ENCODE measurements at places on chromosomes 5 and 9. TPM values are rescaled to one million over a fixed set of nuclear protein-coding genes. Genes with fewer than 3 reads are reported as not detected.

The BAAT gene
- total RNA-seq, result not detected

- DNase-seq, result peak; percentile 2
- no peak overlapping the region for H3K27ac ChIP-seq
- H3K4me1 ChIP-seq, result no peaks in the 10 kb centered on the region
- no peak overlapping the region for H3K4me3 ChIP-seq
Measured at GRCh38 chr9:74556685-74557084, 59.5 kb downstream of the RORB start.

- no peak for DNase-seq
- H3K27ac ChIP-seq, result no peak overlapping the region
- H3K4me3 ChIP-seq, result no peak overlapping the region
- peaks cover 11% of the 10 kb centered on the region for H3K36me3 ChIP-seq
- no peaks in the 10 kb centered on the region for H3K27me3 ChIP-seq
Measured at GRCh38 chr9:4844056-4844838, 51.5 kb downstream of the RCL1 start.

DNA sequence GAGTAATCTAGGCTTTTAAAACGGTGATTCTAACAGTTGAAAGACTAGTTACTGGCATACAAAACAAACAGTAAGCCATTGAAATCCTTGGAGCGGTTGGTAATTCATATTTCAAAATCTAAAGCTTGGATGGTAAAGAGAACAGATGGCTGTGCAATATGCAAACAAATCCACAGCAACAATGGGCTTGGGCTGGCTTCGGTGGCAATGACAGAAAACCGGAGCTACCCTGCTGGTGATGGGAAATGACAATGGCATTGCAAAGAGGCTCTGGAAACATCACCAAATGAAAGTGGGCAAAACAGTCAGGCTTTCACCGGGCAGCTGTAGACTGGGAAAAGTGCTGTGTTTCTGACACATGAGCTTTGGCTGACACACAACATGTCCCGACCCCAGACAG, 42.2 kb downstream of the MED27 start:
- no peak for DNase-seq
- H3K4me1 ChIP-seq, result peaks cover 6% of the 10 kb centered on the region
- H3K27ac ChIP-seq, result no peak overlapping the region
- no peaks in the 10 kb centered on the region for H3K36me3 ChIP-seq
- H3K27me3 ChIP-seq, result no peaks in the 10 kb centered on the region

- peak overlapping the region; percentile 26 for H3K4me3 ChIP-seq
- H3K27ac ChIP-seq, result peak overlapping the region; percentile 55
- no peaks in the 10 kb centered on the region for H3K27me3 ChIP-seq
- DNase-seq, result peak; percentile 65
Measured at GRCh38 chr5:137730336-137730735, 5.6 kb downstream of the KLHL3 start.

DNA sequence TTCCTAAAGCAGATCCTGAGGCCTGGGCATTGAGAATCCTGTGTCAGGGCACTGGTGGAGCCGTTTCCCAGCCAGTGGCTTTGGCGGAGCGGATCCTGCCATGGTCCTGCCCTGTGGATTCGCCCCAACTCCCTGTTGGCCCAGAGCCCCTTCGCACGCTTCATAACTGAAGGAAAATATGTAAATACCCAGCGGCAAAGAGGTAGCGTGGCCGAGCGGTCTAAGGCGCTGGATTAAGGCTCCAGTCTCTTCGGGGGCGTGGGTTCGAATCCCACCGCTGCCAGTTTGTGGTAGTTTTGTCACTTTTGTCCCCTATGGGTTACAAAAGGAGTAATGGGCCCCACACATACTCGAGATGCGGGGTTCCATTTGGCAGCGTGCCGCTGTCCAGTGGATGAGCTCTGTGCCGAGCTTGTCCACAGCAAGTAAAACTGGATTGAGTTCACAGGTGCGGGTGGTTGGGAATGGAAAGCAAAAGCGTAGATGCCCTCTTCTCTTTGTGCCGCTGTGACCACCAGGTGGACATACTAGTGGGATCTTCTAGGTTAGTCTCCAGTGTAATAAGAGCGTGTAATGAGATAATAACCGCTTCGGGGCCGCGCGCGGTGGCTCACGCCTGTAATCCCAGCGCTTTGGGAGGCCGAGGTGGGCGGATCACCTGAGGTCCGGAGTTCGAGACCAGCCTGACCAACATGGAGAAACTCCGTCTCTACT, 17.3 kb downstream of the TRIM7 start:
- H3K4me3 ChIP-seq, result peak overlapping the region; percentile 87
- H3K4me1 ChIP-seq, result no peaks in the 10 kb centered on the region
- no peaks in the 10 kb centered on the region for H3K36me3 ChIP-seq
- peak overlapping the region; percentile 71 for H3K27ac ChIP-seq
- no peaks in the 10 kb centered on the region for H3K27me3 ChIP-seq
- DNase-seq, result peak; percentile 86

GRCh38 chr9:72292874-72293607, 72.0 kb downstream of the ZFAND5 start:
- H3K4me3 ChIP-seq, result no peak overlapping the region
- H3K36me3 ChIP-seq, result no peaks in the 10 kb centered on the region
- no peak overlapping the region for H3K27ac ChIP-seq
- no peaks in the 10 kb centered on the region for H3K27me3 ChIP-seq
- H3K4me1 ChIP-seq, result peaks cover 11% of the 10 kb centered on the region

- peak; percentile 65 for DNase-seq
- peaks cover 39% of the 10 kb centered on the region for H3K4me1 ChIP-seq
- peak overlapping the region; percentile 84 for H3K4me3 ChIP-seq
Measured at GRCh38 chr5:142012186-142012785, 541 bp downstream of the GNPDA1 start.

DNA sequence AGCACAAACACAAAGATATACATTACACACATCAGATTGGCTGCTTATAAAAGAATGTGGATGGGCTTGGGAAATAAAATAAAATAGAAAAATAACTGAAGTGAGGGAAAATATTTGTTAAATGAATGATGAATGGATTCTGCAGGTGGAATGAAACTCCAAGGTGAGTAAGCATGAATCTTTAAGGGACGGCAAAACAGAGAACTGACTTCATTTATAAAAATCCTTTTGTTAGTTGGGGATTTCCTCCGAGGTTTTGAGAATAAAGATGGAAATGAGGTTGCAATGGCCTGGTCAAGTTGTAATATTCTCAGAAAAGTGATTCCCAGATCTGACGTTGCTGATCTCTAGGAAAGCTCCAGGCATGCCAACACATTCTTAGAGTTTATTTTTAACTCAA, 20.9 kb upstream of the SEMA6A start:
- no peak overlapping the region for H3K27ac ChIP-seq
- H3K4me3 ChIP-seq, result no peak overlapping the region
- no peaks in the 10 kb centered on the region for H3K4me1 ChIP-seq
- no peaks in the 10 kb centered on the region for H3K36me3 ChIP-seq
- DNase-seq, result no peak

GRCh38 chr9:121204121-121204520, 2.5 kb upstream of the RAB14 start:
- DNase-seq, result no peak
- no peak overlapping the region for H3K27ac ChIP-seq
- H3K27me3 ChIP-seq, result no peaks in the 10 kb centered on the region

The PCDHA9 gene
- not detected for total RNA-seq

- H3K4me3 ChIP-seq, result peak overlapping the region; percentile 59
- DNase-seq, result peak; percentile 66
- peaks cover 34% of the 10 kb centered on the region for H3K27me3 ChIP-seq
- H3K4me1 ChIP-seq, result no peaks in the 10 kb centered on the region
- no peaks in the 10 kb centered on the region for H3K36me3 ChIP-seq
- no peak overlapping the region for H3K27ac ChIP-seq
Measured at GRCh38 chr5:135553688-135554462, 18.1 kb upstream of the NEUROG1 start.

The FAXDC2 gene
- total RNA-seq, result 10.3 TPM

- H3K27me3 ChIP-seq, result no peaks in the 10 kb centered on the region
- no peak overlapping the region for H3K27ac ChIP-seq
- no peak for DNase-seq
- H3K4me3 ChIP-seq, result no peak overlapping the region
Measured at GRCh38 chr5:158908425-158909220, 191.1 kb downstream of the EBF1 start.

- no peak for DNase-seq
- H3K27ac ChIP-seq, result no peak overlapping the region
- H3K36me3 ChIP-seq, result no peaks in the 10 kb centered on the region
Measured at GRCh38 chr9:23438299-23438907, 387.6 kb downstream of the ELAVL2 start.

DNA sequence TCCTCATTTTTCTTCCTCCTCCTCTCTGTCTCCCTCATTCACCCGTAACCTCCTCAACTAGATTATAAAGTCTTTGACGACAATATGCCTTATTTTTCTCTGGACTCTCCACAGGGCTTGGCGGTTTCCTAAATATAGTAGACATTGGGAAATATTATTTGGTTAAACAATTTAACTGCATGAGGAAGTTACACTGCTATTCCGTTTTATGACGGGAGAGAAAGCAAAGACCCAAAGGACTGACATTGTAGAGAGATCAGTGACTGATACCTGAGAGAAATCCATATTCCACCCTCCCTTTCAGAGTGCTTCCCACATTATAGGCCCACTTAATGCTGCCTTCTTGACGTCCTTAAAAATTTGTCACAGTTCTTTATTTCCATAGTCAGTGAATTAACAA, 51.2 kb downstream of the GDA start:
- no peak overlapping the region for H3K27ac ChIP-seq
- H3K4me3 ChIP-seq, result no peak overlapping the region
- no peaks in the 10 kb centered on the region for H3K4me1 ChIP-seq
- no peak for DNase-seq
- H3K27me3 ChIP-seq, result 0 out of 2 replicates have a peak, but pooled peaks cover 4% of the 10 kb centered on the region

- H3K36me3 ChIP-seq, result no peaks in the 10 kb centered on the region
- no peak for DNase-seq
- no peaks in the 10 kb centered on the region for H3K27me3 ChIP-seq
- peaks cover 8% of the 10 kb centered on the region for H3K4me1 ChIP-seq
- no peak overlapping the region for H3K4me3 ChIP-seq
Measured at GRCh38 chr9:120846251-120846889, 3.6 kb upstream of the PSMD5 start.

GRCh38 chr9:23117616-23118015, 671.0 kb downstream of the DMRTA1 start:
- H3K4me1 ChIP-seq, result peaks cover 10% of the 10 kb centered on the region
- H3K27ac ChIP-seq, result no peak overlapping the region
- no peaks in the 10 kb centered on the region for H3K36me3 ChIP-seq
- no peaks in the 10 kb centered on the region for H3K27me3 ChIP-seq
- no peak overlapping the region for H3K4me3 ChIP-seq

DNA sequence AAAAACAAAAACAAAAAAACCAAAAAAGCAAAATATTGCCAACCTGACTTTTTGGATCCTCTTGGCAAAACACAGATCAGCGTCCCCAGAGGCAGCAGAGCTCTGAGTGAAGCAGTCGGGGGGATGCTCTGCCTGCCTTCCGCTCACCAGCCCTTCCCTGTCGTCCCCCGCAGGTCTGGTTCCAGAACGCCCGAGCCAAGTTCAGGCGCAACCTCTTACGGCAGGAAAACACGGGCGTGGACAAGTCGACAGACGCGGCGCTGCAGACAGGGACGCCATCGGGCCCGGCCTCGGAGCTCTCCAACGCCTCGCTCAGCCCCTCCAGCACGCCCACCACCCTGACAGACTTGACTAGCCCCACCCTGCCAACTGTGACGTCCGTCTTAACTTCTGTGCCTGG, 20.7 kb downstream of the LHX2 start:
- peaks cover 6% of the 10 kb centered on the region for H3K4me1 ChIP-seq
- H3K27me3 ChIP-seq, result peaks cover 35% of the 10 kb centered on the region
- no peak overlapping the region for H3K4me3 ChIP-seq
- DNase-seq, result no peak
- H3K27ac ChIP-seq, result no peak overlapping the region

DNA sequence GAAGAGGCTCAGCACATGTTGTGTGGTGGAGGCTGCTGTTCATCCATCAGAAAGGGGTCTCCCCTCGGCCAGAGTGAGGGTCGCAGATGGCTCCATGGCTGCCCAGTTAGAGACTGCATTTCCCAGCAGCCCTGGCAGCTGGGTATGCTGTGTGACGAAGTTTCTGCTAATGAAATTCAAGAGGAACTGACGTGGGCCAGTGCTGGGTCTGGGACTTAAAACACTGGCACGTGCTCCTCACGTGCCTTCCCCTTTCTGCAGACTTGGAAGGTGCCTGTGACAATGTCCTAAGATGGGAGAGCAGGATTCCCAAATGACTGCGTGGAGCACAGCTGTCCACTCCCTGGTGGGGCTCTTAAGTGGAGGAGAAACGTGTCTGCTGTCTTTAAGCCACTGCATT, 114.5 kb upstream of the RAPGEF1 start:
- peak overlapping the region; percentile 43 for H3K4me3 ChIP-seq
- H3K27ac ChIP-seq, result no peak overlapping the region
- no peaks in the 10 kb centered on the region for H3K36me3 ChIP-seq
- peaks cover 11% of the 10 kb centered on the region for H3K4me1 ChIP-seq

GRCh38 chr5:77087484-77088261, 588 bp upstream of the ZBED3 start:
- H3K36me3 ChIP-seq, result no peaks in the 10 kb centered on the region
- DNase-seq, result no peak
- no peak overlapping the region for H3K27ac ChIP-seq
- H3K4me3 ChIP-seq, result peak overlapping the region; percentile 83

The DELE1 gene
- 47.9 TPM for total RNA-seq

DNA sequence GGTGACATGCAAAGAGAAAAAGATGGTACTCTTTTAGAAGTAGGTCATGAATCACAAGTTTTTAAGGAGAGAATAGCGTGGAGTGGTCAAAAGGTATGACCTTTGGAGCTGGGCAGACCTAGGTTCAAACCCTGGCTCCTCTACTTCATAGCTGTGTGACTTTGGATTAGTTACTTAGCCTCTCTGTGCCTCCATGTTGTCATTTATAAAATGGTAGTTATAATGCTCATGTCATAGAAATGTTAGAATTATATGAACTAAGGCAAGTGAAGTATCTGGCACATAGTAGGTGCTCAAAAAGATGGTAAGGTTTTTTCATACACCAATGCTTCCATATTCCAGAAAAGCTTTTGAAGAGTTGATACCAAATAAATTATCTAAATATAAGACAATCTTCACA, 7.3 kb downstream of the F2R start:
- no peak overlapping the region for H3K27ac ChIP-seq
- no peaks in the 10 kb centered on the region for H3K27me3 ChIP-seq
- no peak for DNase-seq
- no peak overlapping the region for H3K4me3 ChIP-seq
- H3K36me3 ChIP-seq, result no peaks in the 10 kb centered on the region

The PCDHGB6 gene
- 1.9 TPM for total RNA-seq

GRCh38 chr5:148342371-148343045, 7.1 kb downstream of the SPINK9 start:
- no peak for DNase-seq
- H3K4me3 ChIP-seq, result no peak overlapping the region
- H3K27ac ChIP-seq, result no peak overlapping the region
- no peaks in the 10 kb centered on the region for H3K27me3 ChIP-seq

The NXNL2 gene
- 3.1 TPM for total RNA-seq

The MEGF9 gene
- total RNA-seq, result 3.8 TPM

All from GM23248 (cell line).